ENCODE measurements at places on chromosomes 1 and 21.

DNA sequence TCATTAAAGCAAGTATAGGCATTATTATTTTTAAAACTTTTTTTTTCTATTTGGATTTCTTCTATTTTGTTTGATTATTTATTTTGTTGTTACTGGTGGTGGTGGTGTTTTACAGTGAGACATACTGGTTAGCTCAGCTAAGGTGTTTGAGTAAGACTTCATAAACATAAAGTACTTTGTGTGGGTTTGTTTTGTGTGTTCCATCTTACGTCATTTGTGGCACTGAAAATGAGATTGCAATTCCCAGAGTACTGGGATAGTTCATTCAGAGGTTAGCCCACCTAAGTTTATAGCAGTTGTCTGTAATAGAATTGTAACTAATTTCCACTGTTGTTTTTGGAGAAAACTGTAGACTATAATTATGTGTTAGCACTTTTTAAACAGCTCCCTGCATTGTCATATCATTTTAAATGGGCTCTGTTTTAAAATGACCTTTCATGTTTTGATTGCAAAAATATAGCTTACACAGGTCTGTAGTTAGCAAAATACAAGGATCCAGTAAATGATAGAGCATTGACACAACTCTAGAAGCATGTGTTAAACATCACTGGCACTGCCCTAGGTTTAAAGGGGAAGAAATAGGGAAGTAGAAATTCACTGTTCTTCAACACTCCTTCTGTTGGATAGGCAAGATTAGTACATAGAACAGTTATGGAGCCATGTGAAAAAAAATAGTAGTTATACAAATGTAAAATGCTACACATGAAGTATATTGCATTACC lies 171.7 kb downstream of the NFIA start:
- no peak for DNase-seq

- DNase-seq, result no peak
These were observed 226.9 kb upstream of the NRIP1 start for GRCh38 chr21:15291621-15292266.

GRCh38 chr1:197771386-197771785 lies 3.9 kb downstream of the DENND1B start:
- DNase-seq, result no peak

GRCh38 chr1:109749221-109749620 lies 8.4 kb upstream of the GSTM3 start:
- DNase-seq, result no peak

DNA sequence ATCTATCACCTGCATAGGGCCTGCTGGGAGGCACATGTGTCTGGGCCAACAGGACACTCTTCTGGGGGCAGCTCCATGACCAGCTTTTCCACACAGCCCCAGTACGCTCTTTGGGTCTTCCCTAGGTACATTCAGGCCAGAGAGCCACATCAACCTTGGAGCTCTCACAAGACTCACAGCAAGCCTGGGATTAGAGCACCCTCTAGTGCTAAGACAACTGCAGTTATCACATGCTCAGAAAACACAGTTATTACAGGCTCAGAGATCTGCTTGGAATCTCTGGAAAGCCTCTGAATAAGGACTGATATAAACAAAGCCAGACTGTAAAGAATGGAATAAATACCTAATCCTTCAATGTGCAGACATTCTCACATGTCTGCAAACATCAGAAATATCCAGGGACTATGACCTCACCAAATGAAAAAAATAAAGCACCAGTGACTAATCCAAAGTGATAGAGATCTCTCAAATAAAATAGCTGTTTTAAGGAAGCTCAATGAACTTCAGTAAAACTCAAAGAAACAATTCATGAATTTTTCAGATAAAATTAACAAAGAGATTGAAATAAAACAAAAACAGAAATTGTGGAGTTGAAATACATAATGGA lies 563.9 kb upstream of the NR5A2 start:
- DNase-seq, result no peak

- DNase-seq, result no peak
These were observed 10.6 kb downstream of the PGM1 start for GRCh38 chr1:63603810-63604209.

- DNase-seq, result no peak
These were observed 28.8 kb downstream of the COP1 start for GRCh38 chr1:176178316-176178715.

- DNase-seq, result no peak
These were observed 712.1 kb downstream of the LTN1 start for GRCh38 chr21:28280611-28281010.

DNA sequence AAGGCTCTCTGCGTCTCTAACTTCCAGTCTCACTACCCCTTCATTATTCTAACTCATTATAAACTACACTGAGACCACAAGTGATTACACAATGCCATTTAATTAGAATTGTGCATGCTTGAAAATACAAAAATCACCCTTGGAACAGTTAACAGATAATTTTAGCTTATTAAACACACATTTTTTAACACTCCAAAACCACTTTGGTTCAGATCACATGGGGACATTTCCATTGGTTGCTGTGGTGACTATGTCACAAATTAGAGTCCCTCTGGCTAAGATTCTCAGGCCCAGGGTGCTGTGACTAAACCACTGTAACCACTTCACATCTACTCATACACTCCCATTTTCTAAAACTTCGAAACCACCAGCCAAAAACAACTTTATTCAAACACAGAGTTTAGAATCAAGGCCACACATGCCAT lies 43.0 kb downstream of the JAK1 start:
- no peak for DNase-seq

DNA sequence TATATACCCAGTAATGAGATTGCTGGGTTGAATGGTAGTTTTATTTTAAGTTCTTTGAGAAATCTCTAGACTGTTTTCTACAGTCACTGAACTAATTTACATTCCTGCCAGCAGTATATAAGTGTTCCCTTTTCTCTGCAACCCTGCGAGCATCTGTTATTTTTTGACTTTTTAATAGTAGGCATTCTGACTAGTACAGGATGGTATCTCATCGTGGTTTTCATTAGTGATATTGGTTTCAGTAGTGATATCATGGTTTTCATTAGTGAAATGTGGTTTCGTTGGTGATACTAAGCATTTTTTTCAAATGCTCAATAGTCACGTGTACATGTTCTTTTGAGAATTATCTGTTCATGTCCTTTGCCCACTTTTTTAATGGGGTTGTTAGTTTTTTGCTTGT lies 316.8 kb downstream of the PTBP2 start:
- no peak for DNase-seq

GRCh38 chr1:160739098-160739511 lies at the start of gene SLAMF7:
SLAMF7 (plus strand) TSS chr1:160739247; CDS start chr1:160739302, 55 bp downstream.
- no peak for DNase-seq

DNA sequence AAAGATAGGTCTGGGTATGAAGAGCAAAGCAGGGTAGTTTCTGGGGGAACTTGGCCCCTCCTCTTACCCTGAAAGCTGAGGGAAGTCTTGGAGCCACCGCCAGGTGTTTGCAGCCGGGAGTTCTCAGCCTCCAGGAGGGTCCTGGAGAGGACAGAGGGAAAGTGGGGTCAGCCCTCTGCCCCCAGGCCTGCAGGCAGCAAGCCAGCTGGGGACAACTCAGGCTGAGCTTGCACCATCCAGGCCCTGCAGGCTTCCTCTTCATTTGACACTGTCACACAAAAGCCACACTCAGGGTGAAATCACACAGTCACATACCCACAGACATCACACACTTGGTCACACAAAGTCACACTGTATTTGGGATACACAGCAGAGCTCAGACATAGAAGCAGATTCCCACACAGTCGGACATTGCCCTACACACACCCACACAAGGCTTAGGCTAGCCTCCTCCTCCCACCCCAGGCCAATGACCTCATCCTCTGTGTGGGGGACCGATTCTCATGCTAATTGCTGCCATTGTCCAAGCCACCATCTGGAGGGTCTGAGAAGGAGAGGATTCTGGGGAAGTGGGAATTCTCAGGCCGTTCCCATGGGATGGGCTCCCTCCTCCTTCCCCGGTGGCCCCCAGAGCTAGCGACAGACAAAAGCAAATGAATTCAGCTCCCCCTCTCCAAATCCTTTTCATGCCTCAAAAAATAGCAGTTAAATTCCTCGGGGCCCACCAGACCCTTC lies 3.7 kb downstream of the NES start:
- DNase-seq, result no peak

GRCh38 chr1:227759341-227760300 lies 24.4 kb downstream of the SNAP47 start:
- DNase-seq, result no peak

GRCh38 chr1:6102532-6102845 lies 56.8 kb downstream of the KCNAB2 start:
- no peak for DNase-seq

- no peak for DNase-seq
These were observed 42.6 kb upstream of the SRSF10 start for GRCh38 chr1:24022581-24023361.

DNA sequence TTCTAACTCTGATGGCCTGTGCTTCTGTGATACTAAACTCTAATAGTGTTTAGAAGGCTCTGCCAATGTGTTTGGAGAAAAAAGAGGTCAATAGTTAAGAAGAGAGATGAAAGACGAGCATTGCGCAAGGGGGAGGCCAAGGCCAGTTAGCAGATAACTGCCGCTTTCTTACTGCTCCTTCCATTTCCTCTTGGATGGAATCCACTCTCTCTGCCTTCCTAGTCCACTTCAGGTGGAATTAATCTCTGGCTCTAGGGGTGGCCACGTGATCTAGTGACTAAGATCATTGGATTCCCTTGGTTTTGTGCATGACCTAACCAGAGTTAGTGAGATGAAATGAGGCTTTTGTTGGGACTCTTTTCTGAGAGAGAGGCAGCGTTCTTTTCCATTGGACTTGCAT lies 148.3 kb downstream of the ACTL8 start:
- DNase-seq, result no peak

- DNase-seq, result no peak
These were observed 39.5 kb upstream of the GNPAT start for GRCh38 chr1:231201375-231201978.

DNA sequence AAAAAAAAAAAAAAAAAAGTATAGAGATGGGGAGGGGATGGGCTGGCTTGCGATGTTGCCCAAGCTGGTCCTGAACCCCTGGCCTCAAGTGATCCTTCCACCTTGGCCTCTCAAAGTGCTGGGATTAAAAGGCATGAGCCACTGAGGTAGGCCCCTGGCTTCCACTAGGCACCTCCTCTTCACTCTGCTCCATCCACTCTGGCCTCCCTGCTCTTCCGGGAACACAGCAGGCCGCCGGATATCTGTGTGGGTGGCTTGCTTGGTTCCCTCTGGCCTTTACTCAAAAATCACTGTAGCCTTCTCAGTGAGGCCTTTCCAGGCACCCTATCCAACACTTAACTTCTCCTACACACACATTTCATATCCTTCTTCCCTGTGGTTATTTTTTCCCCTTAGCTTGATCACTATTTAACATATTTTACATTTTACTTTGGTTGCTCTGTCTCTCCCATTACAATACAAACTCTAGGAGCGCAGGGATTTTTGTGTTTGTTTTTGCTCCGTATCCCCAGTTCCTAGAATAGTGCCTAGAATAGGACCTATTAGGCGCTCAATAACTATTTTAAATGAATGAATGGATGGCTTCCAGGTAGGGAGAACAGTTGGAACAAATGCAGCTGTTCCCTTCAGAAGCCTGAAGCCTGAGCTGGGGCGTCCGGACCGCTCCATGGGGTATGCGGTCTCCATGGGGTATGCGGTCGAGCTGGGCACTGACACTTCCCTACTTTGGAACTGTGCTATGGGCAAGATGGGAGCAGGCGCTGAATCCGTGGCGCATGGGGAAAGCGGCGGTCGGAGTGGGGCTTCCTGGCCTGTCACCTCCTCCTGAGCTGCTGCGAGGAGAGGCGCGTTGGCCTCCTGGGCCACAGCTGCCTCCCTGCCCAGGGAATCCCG lies 46.7 kb downstream of the H3-3A start:
- no peak for DNase-seq

DNA sequence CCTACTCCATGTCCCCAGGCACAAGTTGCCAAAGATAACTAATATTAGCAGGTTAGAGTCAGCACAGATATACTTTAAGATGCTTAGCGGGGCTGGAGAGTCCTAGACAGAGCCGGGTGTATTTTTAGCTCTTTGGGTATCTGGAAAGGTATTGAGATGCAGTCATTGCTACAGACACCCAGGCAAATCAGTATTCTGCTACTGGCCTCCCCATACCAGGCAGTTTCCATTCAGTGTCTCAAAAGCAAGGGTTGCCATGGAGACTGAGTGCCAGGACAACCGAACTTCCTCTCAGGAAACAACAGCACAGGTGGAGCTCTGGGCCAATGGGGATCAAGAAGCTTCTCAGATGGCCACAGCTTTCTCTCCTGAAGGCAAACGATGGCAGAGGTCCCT lies 45.3 kb downstream of the KCNC4 start:
- DNase-seq, result no peak

DNA sequence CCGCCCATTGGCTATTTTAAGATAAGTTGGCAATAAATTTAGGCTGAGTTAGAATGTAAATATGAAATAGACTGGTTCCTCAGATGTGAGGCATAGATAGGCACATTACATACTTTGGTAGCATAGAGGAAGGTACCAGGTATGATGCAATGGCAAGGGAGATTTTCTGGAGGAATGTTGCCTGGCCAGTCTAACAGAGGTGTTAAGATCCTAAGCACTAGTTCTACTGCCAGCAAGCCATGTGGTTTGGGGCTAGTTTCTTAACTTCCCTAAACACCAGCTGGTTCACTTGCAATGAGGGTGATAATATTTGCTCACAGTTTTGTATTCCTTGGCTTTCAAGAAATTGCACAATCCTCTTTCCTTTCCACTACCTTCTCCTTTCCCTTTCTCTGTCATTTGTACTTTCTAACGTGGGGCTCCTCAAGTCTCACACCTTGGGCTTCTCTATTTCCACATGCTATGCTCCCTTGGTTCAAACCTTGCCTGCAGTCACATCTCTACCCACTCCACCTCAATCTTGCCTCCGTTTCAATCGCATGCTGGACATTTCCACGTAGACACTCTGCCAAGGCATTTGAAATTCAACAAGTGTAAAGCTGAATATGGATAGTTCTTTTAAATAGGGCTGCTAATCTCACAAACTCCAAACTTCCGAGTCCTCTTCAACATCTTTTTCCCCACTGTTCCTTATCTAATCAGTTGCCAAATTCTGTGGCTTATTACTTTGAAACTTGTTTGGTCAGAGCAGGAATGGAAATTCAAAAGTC lies 4.7 kb upstream of the CD55 start:
- no peak for DNase-seq

DNA sequence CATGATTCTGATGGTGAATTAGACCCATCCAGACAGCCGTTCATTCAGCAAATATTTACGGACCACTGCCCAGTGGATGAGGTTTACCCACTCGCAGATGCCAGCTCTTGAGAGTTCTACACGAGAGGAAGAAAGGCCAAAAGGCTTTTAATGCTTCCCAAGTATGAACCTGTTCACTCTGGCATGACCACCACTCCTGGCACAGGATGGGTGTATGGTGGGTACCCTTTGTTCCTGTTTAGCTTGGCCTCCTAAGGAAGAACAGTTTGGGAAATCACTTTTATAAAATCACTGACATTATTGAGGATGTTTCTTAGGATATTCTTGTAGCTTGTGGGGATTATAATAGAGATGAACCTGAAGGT lies 67.2 kb downstream of the HMGB4 start:
- DNase-seq, result no peak

DNA sequence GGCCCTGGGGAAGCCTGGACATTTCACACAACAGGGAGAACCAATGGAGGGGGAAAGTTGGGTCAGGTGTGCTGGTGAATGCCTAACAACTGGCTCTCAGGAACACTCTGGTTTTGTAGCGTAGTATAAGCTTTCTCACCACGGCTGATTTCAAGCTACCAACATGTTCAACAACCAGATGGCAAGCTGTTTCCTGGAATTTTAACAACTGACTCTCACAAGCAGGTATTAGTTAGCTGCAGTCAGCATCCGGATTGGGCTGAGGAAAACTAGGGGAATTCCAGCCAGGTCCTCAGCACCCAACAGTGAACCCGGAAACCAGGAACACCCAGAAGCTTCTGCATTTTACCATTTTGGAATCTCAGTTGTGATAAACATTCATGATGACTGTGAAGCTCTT lies 162.3 kb upstream of the CAMK1G start:
- no peak for DNase-seq

All from nucleus accumbens (tissue), 56 donors.